ENCODE measurements at places on chromosomes 7 and 10. TPM values are rescaled to one million over a fixed set of nuclear protein-coding genes. Genes with fewer than 3 reads are reported as not detected.

- DNase-seq, result no peak
Observed at GRCh38 chr10:45581582-45582385, 90.8 kb downstream of the ZFAND4 start.

DNA sequence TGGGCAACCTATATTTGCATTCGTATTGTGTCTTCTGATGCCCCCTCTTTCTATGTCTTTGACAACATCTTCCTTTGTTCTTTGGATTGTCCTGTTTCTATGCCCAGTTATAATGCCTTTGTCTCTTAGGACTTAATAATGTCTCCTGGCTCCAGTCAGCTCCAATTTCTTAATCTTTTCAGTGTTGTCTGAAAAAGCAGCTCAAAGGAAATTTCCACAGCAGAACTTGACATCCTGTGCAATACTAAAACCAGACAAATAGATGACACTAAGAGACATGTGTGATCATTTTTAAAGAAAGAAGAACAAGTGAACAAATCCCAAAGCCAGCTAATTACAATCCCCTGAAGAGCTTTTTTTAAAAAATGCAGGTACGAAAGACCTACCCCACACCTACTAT is 47.7 kb upstream of the RNF148 start:
- DNase-seq, result no peak

The CCDC172 gene
- not detected for total RNA-seq

- no peak for DNase-seq
Observed at GRCh38 chr7:2154831-2155230, 77.9 kb downstream of the MAD1L1 start.

- no peak for DNase-seq
Observed at GRCh38 chr10:68296843-68297663, 34.8 kb upstream of the HNRNPH3 start.

- no peak for DNase-seq
Observed at GRCh38 chr7:66167773-66168387, 37.3 kb upstream of the TPST1 start.

The ZNF786 gene
- 13.2 TPM for total RNA-seq

The ZPBP gene
- total RNA-seq, result not detected

DNA sequence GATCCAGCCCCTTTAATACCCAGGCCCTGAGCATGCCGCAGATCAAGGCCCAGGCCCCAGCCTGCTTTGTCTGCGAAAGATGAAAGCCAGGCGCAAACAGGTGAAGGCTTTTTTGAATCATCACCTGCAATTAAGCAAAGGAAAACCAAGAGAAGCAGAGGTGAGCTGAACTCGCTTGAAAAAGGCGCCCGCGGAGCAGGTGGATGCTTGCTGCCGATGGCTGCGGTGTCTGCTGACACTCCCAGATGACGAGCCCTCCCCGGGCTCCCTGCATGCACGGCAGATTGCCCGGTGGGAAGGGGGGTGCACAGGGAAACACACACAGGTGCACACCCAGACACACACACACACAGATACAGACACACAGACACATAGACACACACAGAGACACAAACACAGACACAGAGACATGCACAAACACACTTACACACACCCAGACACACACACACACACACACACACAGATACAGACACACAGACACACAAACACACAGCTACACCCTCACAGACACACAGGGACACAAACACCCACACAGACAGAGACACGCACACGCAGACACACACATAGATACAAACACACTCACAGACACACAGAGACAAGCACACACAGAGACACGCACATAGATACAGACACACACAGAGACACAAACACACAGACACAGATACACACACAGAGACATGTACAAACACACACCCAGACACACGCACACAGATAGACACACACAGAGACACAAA is 142.6 kb upstream of the RNF32 start:
- DNase-seq, result no peak

Data from breast epithelium (tissue), 4 donors.